ENCODE measurements at places on chromosomes 12 and 14.

- DNase-seq: no peak
Measured at GRCh38 chr12:99658671-99659349, 11.3 kb downstream of the GARIN6 start.

DNA sequence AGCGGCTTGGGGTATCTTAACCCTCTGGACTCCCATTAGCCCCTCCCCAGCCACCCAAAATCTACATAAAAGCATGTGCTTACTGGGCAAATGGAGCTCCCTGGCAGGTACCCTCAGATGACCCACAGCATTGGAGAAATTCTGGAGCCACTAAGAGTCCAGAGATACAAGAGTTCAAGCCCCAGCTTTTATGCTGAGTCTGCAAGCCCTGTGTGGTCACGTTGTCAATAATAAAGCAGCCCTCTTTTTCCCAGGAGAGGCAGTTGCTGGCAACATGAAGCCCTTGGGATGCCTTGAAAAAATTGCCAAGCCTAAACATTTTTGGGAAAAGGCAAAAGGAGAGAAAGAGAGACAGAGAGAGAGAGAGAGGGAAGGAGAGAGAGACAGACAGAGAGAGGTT lies 83.4 kb downstream of the RBM19 start:
- no peak for DNase-seq

GRCh38 chr12:103046154-103046553 lies 88.7 kb downstream of the ASCL1 start:
- no peak for DNase-seq

DNA sequence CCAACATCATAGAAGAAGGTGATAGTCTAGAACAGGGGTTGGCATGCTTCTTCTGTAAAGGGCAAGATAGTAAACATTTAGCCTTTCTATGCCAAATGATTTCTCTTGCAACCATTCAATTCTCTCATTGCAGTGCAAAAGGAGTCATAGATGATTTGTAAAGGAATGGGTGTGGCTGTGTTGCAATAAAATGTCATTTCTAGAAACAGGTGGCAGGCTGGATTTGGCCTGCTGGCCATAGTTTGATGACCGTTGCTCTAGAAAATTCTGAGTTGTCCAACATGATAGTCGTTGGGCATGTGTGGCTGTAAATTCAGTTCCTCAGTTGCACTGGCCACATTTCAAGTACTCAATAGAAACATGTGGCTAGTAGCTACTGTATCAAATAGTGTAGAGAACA lies 21.7 kb downstream of the SMCO2 start:
- DNase-seq: no peak

DNA sequence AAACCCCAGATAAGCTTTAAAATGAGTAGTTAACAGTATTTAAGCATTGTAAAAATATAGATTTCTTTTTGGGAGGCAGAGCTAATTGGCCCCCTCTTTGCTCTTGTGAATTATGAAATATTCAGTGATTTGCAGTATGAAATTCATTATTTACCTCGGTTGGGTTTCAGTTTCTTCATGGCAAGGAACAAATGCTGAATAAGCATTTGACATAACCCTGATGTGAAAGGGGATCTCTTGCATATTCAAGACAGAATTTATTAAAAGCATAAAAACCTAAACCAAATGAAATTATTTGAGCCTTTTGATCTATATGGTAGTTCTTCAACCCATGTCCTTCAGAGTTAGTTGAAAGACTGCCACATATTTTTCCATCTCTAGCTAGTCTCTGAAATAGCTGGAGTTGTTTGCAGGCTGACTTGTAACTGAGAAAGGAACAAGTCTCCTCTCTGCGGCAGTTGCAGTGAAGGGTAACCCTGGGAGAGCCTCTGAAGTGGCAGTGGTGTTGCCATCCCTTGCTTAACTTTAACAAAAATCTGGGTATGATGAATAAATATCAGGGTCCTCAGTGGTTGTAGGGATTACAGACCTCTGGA lies 690 bp downstream of the AKAP6 start:
- no peak for DNase-seq

DNA sequence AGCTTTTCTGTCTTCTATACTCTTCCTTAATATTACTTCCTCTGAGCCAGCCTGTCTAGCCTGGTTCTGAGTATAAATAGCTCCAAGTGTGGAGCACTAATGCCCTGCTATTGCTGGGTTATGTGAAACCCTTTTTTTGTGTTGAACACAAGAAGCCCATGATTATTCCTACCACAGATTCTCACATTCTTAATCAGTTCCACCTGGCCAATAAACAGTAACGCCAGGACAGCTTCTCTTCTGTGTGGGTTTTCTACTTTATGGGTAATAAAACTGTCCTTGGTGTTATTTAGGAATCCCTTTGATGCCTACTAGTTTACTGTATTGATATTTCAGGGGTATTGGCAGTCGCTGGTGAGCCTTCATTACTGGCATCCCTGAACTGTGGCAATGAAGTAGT lies 48.9 kb upstream of the LRIG3 start:
- no peak for DNase-seq

DNA sequence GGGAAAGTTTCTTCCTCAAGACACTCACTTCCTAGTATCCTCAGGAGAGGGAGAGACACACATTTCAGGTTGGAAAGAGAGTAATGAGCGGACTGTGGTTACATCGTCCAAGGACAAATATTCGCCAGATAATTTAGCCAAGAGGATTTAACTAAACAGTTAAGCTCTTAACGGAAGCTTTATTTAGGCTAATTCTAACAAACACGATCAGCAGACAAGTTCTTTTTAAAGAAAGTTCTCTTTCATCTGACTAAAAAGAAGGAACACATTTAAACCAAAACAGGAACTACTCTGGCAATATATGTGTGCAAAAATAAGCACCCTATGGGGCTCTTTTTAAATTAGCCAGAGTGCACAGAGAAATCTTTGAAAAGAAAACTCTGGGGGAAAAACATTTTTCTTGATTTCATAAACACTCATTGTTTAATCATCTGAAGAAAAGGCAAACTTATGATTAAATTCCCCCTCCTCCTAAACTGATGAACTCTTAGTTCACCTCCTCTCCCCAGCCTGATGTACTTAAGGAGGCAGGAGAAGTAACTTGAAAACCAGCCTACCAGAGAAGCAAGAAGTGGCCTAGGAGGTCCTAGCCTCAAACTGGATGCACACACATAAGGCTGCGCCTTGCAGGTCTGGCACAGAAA lies 13.3 kb upstream of the BTG1 start:
- no peak for DNase-seq

Data from activated CD4-positive, alpha-beta T cell treated with anti-CD3 and anti-CD28 coated beads for 4 hours (primary cell).